ENCODE measurements at places on chromosomes 13 and 19.

GRCh38 chr13:29490561-29490885 lies 105.0 kb downstream of the SLC7A1 start:
- DNase-seq: no peak

- no peak for DNase-seq
Observed at GRCh38 chr13:27673911-27674310, 52.2 kb downstream of the POLR1D start.

GRCh38 chr19:16417660-16418596 lies 53.8 kb downstream of the EPS15L1 start:
- DNase-seq: no peak

- no peak for DNase-seq
Observed at GRCh38 chr13:99467764-99468163, 33.5 kb upstream of the TM9SF2 start.

GRCh38 chr13:40115426-40115825 lies 460.0 kb downstream of the COG6 start:
- DNase-seq: no peak

DNA sequence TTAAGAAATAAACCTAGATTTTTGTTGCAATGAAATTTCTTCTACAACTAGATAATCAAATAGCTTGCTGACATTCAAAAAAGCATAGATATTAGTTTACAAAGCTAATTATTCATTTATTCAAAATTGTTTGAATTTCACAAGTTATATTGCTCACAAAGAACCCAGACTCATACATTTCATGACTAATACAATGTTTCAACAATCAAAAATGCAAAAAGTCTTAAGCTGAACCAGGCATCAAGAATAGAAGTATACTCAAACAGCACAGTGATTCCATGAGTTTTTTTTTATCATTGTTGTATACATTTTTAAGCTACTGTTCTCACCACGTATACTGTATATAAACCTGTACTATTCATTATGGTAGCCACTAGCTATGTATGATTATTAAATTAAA lies 51.0 kb downstream of the DIAPH3 start:
- no peak for DNase-seq

- DNase-seq: no peak
Observed at GRCh38 chr13:70375718-70376117, 267.5 kb upstream of the KLHL1 start.

- DNase-seq: no peak
Observed at GRCh38 chr19:6772028-6772865, at the start of gene VAV1. Gene VAV1, plus strand, starts transcription at chr19:6772708. Its CDS starts 100 bp downstream, at chr19:6772808.

GRCh38 chr13:59318320-59318930 lies 845.3 kb downstream of the DIAPH3 start:
- no peak for DNase-seq

DNA sequence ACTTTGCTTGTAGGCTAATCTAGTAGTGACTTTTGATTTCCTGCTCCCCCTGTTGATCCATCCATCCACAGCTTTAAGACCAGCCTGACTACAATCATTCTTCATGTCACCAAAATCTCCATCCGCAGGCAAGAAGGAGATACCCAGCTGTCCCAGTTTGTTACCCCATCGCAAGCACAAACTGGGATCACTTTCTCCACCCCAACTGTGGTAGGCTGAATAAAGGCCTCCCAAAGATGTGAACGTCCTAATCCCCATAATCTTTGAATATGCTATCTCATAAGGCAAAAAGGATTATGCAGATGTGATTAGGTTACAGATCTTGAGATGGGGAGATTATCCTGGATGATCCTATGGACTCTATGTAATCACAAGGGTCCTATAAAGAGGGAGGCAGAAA lies 202.0 kb downstream of the ENOX1 start:
- no peak for DNase-seq

- DNase-seq: no peak
Observed at GRCh38 chr13:25440061-25440460, 68.3 kb downstream of the ATP8A2 start.

DNA sequence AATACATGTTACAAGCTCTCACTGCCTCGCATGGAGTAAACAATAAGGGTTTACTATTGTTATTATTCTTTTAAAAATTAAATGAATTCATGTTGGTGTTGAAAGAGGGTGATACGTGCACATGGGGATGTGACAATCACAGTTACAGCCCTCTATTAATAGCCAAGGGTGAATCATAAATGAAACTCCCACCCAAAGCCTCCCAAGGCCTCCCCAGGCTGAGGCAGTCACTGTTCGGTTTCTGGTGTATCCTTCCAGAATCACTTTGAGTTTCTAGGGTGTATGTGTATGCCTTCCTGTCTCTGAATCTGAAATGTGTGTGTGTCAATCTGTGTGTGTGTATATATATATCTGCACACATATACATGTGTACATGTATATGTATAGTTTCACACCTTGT lies 73.4 kb downstream of the AKAP11 start:
- no peak for DNase-seq

GRCh38 chr19:51325161-51325976 lies 13.9 kb downstream of the IGLON5 start:
- no peak for DNase-seq

GRCh38 chr13:113658836-113659235 lies 838 bp upstream of the ATP4B start:
- DNase-seq: no peak

- DNase-seq: no peak
Observed at GRCh38 chr19:41542622-41543021, 33.3 kb upstream of the CEACAM21 start.

DNA sequence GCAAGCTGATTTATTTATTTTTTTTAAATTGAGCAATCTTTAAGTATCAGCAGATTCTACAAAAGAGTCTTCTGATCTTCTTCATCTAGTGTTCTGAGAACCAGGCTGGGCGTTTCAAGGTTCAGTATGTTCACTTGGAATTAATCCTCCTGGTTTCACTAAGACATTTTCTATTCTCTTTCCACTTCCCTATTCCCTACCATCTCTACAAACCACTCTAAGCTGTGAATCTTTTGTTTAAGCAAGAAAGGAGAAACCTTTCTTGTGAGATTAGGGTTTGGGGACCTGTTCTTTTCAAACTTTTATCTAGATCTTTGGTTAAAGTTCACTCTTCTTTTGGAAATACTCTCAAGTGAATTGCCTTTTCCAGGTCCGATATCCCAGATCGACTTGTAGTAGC lies 59.3 kb downstream of the URI1 start:
- no peak for DNase-seq

GRCh38 chr19:10052602-10053360 lies 33.3 kb upstream of the SHFL start:
- no peak for DNase-seq

DNA sequence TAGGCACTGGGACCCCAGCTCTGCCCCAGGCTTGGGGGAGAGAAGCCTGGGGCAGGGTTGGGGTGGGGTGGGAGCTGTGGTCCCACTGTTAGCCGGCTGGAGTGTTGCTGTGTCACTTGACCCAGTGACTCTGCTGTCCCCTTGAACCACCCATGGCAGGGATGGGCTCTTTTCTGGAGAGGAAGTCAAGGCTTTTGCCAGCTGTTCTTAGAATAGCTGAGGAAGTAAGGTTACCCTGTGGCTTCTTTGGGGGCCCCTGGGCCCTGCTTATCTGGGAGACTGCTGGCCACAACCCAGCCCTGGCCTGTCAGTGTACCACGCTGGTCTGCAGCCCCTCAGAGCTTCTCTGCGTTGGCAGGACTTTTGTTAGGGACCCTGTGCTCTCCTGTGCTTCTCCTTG lies 9.1 kb downstream of the PNPLA6 start:
- DNase-seq: no peak

- DNase-seq: no peak
Observed at GRCh38 chr19:3774621-3775373, 2.8 kb upstream of the RAX2 start.

DNA sequence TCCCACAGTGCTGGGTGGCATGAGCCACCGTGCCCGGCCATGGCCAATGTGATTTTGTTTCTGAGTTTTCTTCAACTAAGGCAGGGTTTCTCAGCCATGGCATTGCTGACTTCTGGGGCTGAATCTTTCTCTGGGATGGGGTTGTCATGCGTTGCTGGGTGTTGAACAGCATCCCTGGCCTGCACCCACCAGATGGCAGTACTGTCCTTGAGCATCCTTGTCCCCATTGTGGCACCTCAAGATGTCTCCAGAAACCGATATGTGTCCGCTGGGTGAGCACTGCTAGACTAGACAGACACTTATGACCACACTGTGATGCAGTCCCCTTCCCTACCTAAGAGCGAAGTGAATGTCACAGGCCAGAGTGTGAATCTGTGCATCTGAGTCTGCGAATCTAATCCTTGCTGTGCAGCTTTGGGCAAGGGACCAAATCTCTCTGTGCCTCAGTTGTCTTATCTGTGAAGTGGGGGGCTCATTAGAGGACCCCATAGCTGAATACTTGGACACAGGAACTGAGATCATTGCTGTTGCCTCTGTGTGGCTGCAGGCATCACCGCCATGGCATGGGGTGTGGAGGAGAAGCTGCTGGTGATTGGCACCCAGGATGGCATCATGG lies 50.3 kb upstream of the SIN3B start:
- no peak for DNase-seq

GRCh38 chr13:24276306-24276705 lies 33.1 kb upstream of the C1QTNF9 start:
- DNase-seq: no peak

DNA sequence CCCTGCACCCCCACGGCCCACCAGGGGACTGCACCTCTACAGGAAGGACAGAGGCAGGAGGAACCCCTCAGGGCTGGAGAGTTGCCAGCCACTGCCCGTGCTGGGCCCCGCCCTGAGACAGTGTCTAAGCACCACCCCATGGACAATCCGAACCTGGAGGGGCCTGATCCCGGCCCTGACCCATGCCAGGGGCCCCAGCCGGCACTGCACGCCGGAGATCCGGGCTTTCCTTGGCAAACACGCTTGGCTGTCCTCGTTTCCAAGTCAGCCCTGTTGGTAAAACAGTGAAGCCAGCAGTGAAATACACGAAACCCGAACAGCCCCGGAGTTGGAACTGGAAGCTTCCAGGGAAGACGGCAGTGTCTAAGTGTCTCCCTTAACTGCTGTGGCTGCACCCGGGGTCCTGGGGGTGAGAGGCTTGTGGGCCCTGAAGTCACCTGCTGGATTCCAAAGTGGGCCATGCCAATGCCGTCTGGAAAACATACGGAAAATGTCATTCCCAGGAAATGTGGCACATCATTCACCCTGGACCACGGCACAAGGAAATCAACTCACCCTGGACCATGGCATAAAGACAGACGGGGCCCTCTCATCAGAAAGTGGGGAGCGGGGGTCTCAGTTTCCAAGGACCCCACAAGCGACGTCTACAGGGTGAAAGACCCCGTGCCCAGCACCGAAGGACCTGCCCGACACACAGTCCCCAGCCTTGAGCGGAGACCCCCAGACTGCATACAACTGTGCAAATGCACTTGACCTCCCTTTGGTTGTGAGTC lies 30.9 kb downstream of the RASA3 start:
- DNase-seq: no peak

DNA sequence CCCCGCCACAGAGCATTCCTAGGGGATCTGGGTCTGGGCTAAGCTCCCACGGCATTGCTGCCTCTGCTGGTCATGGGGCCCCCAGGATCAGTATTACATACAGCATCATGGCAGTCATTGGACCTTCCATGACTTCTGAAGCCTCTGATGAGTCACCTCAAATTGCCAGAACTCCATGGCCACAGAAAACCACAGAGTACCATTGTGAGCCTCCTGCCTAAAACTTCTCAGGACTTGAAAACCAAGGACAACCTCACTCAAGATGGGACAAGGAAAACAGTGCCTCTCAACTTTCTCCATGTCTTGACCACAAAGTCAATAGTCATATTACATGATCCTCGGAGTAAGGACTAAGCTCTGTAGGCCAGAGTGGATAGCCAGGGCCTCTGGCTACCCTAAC lies 306.0 kb downstream of the GPC5 start:
- DNase-seq: no peak

DNA sequence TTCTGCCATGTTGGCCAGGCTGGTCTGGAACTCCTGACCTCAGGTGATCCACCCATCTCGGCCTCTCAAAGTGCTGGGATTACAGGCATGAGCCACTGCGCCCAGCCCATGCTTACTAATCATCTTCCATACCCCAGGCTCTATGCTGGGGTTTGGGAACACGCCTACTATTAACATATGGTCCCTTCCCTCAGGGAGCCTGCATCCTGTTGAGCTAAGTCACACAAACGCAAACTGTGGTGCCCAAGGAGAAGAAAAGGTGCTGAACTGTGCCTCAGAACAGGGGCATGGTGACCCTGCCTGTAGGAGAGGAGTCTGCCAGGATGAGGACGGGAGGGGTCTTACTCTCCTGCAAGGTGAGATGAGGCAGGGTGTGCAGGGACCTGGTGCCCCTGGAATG lies 5.6 kb downstream of the MICOS13 start:
- no peak for DNase-seq

- DNase-seq: no peak
Observed at GRCh38 chr19:23823952-23824389, 65.3 kb upstream of the ZNF681 start.

GRCh38 chr19:16040642-16041041 lies 35.7 kb upstream of the TPM4 start:
- DNase-seq: no peak

DNA sequence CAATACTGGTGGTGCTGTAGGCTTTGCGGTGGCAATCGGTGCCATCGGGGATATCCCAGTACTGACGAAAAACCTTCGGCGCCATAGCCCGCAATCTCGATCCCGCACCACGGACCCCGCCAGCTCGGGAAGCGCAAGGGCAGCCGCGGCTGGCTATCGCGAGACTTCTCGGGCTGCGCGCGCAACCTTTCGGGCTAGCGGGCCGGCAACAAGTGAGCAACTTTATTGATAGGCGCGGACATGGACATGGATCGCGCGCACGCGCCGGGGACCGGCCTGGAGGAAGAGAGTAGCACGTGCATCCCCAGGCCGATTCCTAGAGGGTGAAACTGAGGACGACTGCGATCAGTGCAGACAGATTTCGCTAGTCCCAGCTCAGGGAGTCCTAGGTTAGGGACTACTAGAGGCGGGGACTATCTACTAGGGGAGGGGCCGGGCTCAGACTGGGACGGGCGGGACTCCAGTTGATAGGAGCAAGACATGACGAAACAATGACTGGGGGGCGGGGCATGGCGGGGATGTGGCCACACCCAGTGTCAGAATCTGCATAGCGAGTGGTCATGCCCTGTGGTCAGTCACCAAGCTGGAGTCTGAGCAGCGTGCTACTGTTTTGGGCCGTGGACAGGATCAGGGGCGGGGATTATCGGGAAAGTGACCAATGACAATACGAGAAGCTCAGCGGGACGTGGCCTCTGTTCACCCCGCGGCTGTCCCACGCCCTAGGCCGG lies at the start of gene NDUFA11:
NDUFA11 (minus strand) TSS at position 167 of the 728 bp plus-strand sequence; CDS start at position 85, 82 bp downstream.
- DNase-seq: peak; percentile 99

DNA sequence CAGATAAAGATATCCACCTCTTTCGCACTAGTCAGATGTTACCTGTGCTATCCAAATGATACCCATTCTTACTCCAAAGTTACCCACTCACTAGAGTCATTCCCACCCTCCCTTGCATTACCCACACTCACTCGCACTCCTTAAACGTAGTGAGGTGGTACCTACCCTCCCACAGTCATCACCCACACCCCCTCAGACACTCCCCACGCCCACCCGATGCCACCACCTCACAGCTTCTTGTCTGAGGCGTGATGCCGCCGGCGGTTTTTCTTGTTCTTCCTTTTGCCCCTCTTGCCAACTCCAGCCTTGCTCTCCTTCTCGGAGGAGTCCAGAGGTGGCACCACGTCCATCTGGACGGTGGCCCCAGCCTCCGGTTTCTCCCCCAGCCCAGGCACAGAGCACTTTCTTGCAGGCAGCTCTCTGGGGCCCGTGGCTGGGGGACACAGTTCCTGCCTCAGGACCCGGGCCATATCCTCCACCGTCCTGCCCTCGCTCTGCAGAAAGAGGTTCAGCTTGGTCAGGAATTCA lies 1.2 kb downstream of the PNMA8C start:
- no peak for DNase-seq

Measured in vagina (tissue), 2 donors.